ENCODE measurements at places on chromosomes 1 and 21.

- no peaks in the 10 kb centered on the region for H3K27me3 ChIP-seq
- H3K27ac ChIP-seq = no peak overlapping the region
- no peaks in the 10 kb centered on the region for H3K36me3 ChIP-seq
- H3K4me3 ChIP-seq = no peak overlapping the region
Observed at GRCh38 chr1:44511769-44512168, 106.7 kb downstream of the RNF220 start.

DNA sequence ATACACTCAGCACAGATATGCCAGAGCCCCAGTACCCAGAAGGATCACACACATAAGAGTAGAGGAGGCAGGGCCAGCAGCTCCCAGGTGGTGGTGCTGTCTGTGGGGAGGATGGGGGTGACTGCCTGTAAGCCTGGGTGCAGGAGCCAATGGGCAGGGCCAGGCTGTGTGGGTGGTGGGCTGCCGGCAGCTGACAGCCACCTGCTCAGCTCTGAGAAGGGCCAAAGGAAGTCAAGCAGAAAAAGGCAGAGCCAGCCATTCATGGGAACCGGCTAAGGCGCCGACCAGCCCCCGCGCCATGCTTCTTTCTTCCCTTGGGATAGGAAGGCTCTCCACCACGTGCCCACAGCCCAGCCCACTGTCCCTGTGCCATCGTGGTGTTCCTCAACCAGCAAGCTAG lies 14.1 kb downstream of the PIK3C2B start:
- H3K4me3 ChIP-seq = no peak overlapping the region
- peaks cover 13% of the 10 kb centered on the region for H3K4me1 ChIP-seq
- no peaks in the 10 kb centered on the region for H3K36me3 ChIP-seq

DNA sequence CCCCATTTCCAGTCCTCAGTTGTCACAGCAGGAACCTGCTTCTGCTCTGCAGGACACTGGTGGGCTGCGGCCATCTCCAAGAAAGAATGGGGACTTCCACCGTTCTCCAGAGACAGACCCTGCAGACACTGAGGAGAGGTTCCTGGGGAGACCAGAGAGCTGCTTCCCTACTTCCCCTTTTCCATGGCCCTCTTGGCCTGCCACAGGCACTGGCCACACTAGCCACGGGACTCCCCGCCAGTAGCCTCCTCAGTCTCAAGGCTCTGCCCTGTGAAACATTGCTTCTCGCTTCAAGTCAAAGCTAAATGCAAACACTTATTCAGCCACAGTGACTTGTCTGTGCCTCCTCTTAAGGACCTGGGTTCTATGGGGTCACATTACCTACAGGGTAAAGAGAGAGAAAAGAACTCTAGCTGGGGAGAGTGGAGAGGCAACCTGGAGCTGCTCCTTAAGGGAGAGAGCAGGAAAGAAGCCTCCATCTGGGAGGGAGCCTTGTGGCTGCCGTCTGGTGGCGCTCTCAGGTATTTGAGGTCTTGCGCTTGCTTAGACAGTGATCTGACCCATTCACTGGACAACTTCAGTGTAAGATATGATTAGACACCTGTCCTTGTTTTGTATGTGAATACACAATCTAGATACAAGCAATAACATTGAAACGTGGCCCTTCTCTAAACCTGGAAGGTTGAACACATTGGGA lies 5.4 kb upstream of the SLAMF8 start:
- H3K36me3 ChIP-seq = no peaks in the 10 kb centered on the region
- no peak overlapping the region for H3K4me3 ChIP-seq
- H3K27ac ChIP-seq = no peak overlapping the region

- no peak overlapping the region for H3K4me3 ChIP-seq
- H3K36me3 ChIP-seq = no peaks in the 10 kb centered on the region
- H3K27ac ChIP-seq = no peak overlapping the region
Observed at GRCh38 chr1:42963378-42964043, 4.8 kb upstream of the SLC2A1 start.

GRCh38 chr1:217136895-217137205 lies 413.6 kb upstream of the ESRRG start:
- H3K4me3 ChIP-seq = no peak overlapping the region
- no peaks in the 10 kb centered on the region for H3K36me3 ChIP-seq
- H3K4me1 ChIP-seq = no peaks in the 10 kb centered on the region
- H3K27ac ChIP-seq = no peak overlapping the region

DNA sequence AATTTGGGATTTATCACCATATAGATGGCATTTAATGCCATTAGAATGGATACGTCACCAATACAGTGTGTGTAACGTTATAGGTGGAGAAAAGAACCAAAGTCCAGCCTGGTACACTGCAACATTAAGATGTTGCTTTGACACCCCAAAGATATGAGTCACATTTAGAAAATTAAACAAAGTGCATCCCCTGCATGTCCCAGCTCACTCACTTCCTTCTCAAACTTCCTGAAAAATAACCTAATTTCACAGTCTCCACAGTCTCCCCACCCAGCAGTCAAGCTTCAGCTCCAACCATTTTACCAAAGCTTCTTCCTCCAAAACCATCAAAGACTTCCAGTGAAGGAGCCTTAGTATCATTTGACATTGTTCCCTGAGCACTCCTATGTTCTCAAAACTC lies 111.9 kb downstream of the OMA1 start:
- no peaks in the 10 kb centered on the region for H3K27me3 ChIP-seq
- H3K4me3 ChIP-seq = no peak overlapping the region
- H3K27ac ChIP-seq = no peak overlapping the region

DNA sequence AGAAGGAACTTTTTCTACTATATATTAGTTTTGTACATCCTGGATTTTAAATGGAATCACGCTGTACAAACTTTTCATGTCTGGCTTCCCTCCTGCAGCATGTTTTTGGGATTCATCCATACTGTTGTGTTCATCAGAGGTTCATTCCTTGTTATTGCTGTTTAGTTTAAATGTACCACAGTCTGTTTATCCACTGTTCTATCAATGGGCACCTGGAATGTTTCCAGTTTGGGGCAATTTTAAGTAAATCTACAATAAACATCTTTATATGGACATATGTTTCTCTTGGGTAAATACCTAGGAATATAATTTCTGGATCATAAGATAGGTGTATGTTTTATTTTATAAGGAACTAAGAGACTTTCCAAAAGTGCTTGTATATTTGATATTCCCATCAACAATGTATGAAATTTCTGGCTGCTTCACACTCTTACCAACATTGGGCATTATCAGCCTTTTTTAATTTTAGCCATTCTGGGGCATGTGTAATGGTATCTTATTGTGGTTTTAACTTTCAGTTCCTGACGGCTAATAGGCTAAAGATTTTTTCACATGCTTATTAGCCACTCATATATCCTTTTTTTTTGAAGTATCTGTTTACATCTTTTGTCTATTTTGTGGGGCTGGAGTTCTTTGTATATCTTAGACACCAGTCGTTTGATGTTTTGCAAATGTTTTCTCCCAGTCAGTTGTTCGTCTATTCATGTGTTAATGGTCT lies 48.8 kb downstream of the RPS6KC1 start:
- H3K4me3 ChIP-seq = no peak overlapping the region
- no peaks in the 10 kb centered on the region for H3K4me1 ChIP-seq
- H3K27ac ChIP-seq = no peak overlapping the region
- no peaks in the 10 kb centered on the region for H3K36me3 ChIP-seq
- DNase-seq = no peak
- H3K27me3 ChIP-seq = no peaks in the 10 kb centered on the region

- H3K36me3 ChIP-seq = no peaks in the 10 kb centered on the region
- DNase-seq = no peak
- H3K4me3 ChIP-seq = no peak overlapping the region
- H3K4me1 ChIP-seq = no peaks in the 10 kb centered on the region
Observed at GRCh38 chr1:85363521-85363920, 87.1 kb upstream of the BCL10 start.

- H3K36me3 ChIP-seq = no peaks in the 10 kb centered on the region
- H3K4me1 ChIP-seq = no peaks in the 10 kb centered on the region
- H3K27ac ChIP-seq = no peak overlapping the region
- DNase-seq = no peak
Observed at GRCh38 chr1:159598196-159598595, 10.6 kb downstream of the APCS start.

- H3K4me3 ChIP-seq = no peak overlapping the region
- no peak overlapping the region for H3K27ac ChIP-seq
- peaks cover 3% of the 10 kb centered on the region for H3K4me1 ChIP-seq
- DNase-seq = no peak
- H3K36me3 ChIP-seq = no peaks in the 10 kb centered on the region
Observed at GRCh38 chr1:939511-940106, 15.9 kb downstream of the SAMD11 start.
